Right lung (tissue), 10 donors: ENCODE measurements at places on chromosomes 2 and 18.

DNA sequence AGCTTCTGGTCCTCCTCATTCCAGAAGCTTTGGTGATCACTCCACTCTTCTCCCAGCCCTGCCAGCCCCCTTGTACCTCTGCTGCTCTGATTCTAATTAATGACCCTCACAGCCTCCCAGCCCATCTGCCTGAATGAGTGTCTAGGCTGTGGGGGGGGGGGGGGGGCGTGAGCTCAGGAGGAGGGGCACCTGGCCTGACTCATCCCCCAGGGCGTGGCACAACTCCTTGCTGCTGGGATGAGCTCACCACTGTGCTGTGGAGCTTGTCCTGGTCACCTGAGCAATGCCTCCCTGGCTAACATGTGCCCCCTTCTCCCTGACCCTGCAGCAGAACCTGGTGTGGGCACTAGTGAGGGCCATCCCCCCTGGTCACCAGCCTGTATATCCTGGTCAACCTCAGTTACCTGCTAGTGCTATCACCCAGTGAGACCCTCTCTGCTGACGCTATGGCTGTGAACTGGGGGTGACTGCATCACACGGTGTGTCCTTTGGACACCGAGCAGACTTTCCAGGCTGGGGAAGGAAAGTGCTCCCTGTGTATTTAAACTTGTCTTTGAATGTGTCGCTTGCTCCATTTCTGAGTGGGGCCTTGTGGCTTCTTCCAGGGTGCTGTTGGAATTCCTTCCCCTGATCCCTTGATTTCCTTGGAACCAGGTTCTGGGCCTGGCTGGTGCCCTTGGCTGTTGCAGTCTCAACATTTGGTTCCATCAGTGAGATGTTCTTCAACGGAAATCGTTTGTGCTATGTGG, 41.5 kb upstream of the PUM2 start:
- no peak for DNase-seq

DNA sequence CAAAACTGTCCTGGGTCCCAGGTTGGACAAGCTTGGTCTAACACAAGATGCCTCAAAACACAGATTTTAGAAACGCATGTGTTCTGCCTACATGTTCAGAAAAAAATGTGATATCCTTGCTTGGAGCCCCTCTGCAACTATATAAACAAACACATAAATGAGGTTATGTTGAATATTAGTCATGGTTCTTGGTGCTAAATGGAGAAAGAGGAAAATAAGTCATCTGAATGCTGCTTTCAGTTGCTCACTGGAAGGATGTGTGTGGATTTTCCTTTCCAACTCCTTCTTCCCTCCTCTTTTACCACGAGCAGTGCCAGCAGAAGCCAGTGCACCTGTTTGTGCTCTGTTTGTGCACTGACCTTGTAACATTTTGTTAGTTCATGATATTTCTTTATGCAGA, 85.3 kb downstream of the PIEZO2 start:
- DNase-seq, result no peak

- DNase-seq, result no peak
Measured at GRCh38 chr18:4026542-4026941, 428.6 kb downstream of the DLGAP1 start.

- DNase-seq, result no peak
Measured at GRCh38 chr2:134773335-134773734, 54.5 kb upstream of the TMEM163 start.

- DNase-seq, result no peak
Measured at GRCh38 chr2:236415684-236416444, 151.7 kb upstream of the ASB18 start.

- DNase-seq, result no peak
Measured at GRCh38 chr2:1051075-1051474, 100.4 kb downstream of the SNTG2 start.

GRCh38 chr2:79882548-79882947, 369.7 kb downstream of the CTNNA2 start:
- no peak for DNase-seq

- DNase-seq, result no peak
Measured at GRCh38 chr18:55539240-55539639, 48.8 kb downstream of the TCF4 start.

- DNase-seq, result no peak
Measured at GRCh38 chr2:54969295-54969939, 80.8 kb downstream of the RTN4 start.

GRCh38 chr2:48080534-48081316, 174.4 kb upstream of the FBXO11 start:
- no peak for DNase-seq

DNA sequence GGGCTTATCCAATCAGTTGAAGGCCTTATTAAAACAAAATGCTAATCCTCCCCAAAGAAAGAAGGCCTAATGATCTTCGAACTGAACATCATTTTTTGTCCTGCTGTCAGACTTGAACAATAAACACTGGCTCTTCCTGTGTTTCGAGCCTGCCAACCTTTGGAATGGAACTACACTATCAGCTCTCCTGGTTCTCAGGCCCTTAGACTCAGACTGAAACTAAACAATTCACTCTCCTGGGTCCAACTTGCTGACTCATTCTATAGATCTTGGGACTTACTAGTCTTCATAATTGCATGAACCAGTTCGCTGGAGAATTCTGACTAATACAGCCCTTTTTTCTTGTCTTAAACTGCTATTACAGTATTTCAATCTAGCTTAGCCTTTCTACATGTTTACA, 235.2 kb downstream of the LNPK start:
- no peak for DNase-seq

DNA sequence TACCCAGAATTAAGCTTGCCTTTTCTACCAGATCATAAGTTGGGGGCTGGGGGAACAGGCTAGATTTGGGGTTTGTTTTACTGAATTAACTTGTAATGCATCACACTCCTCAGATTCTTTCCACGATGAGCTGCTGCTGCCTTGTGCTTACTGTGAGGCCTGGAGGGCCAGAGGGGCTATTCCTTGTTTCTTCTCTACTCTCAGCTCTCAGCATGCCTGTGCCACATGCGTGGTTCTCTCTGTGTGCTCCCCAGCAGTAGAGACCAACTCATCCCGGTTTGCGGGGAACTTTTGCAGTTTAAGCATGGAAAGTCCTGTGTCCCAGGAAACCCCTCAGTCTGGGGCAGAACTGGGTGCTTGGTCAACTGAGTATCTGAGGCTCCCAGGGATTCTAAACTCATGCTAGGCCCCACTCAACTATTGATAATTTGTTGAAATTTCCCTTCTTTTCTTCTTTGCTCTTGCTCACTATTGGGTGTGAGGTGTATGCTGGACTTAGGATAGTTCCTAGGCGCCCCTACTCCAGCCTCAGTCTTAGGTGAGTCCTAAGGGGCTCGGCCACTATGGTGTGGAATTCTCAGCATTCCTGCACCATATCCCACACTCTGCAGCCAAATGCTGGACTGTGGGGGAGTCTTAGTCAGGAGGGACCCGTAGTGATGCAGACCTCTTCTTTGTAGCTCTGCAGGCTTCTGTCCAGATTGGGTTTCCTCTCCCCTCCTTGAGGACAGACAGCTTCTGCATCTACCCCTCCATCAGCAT, 63.1 kb downstream of the SRD5A2 start:
- DNase-seq, result no peak

- DNase-seq, result no peak
Measured at GRCh38 chr2:174011796-174012195, 46.6 kb upstream of the SP3 start.
